NCI-H748 treated with DMSO at 0.1 percent for 48 hours (cell line): ENCODE measurements at places on chromosomes 2 and 18.

- DNase-seq: no peak
These were observed 107.5 kb downstream of the COLEC12 start for GRCh38 chr18:392928-393573.

DNA sequence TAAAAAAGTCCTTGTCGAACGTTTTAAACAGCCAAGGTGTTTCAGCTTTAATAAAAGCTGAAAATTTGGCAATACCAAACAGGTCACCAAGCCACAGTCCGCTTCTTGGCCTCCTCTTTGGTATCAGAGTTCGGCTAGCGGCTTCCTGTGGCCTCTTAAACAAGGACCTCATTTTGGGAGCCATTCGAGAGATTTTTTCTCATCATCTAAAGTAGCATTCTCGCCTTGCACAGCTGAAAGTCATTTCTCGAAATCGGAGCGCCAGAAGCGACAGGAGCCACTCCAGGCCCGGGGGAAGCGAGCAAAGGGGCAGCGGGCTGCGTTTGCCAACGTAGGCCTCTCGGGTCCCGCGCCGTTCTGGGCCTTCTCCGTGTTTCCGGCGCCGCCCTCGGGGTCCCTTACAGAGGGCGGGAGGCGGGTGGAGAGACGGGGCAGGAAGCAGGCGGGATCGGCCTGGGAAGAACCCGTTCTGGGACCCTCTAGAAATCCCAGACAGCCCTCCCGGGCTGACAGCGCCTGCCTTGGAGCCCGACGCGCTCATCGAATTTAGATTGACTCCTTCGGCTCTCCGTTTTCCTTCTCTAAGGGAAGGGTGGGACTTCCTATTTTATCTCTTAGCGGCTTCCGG, 522 bp upstream of the ZNF407 start:
- peak; percentile 79 for DNase-seq

GRCh38 chr2:74031221-74031620, 46.5 kb downstream of the TET3 start:
- no peak for DNase-seq

- no peak for DNase-seq
These were observed 8.9 kb upstream of the LIPG start for GRCh38 chr18:49553003-49553402.

GRCh38 chr2:212384027-212384426, 154.6 kb downstream of the ERBB4 start:
- DNase-seq: no peak

- no peak for DNase-seq
These were observed 856 bp downstream of the FAM228A start for GRCh38 chr2:24175631-24176187.

- no peak for DNase-seq
These were observed 272.1 kb downstream of the NAPG start for GRCh38 chr18:10797896-10798295.

- DNase-seq: no peak
These were observed 7.6 kb upstream of the NAGK start for GRCh38 chr2:71060871-71061270.

DNA sequence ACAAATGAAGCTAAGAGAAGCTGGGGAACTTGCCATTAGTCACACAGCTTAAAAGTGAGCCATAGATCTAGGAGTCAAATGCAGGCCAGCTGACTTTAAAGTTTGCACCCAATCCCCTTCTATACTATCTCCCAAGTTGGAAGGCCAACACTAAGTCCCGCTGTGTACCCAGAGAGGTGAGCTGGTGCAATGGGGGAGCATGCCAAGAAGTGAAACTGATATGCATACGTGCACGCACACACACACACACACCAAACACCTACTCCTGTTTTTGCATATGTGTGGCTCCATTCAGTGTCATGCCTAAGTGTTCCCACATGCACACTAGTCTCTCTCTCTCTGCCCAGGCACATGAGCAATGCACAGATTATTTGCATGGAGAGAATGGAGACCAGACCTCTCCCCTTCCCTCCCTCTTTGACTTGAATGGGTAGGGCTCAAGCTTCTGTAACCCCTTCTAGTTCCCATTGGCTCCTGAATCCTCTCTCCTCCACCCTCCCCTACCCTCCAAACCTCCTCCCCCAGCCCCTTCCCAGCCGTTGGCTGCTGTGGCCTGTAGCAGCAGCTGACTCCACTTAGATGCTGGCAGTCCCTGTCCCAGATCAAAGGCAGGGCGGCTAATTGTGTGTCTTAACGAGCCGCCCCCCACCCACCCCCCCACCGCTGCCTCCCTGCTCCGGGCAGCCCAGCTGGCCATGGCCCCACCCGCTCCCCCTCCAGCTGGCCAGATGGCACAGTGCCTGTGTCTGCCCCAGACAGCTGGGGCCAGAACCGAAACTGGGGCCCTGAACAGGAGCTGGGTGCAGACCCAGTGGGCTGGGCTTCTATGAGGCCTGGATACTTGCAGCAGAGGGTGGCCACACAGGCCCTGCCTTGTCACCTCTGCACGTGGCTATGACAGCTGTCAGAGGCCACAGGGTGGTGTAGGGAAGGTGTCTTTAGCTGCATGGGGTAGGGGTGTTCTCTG, 5.6 kb downstream of the WNT10A start:
- DNase-seq: no peak

DNA sequence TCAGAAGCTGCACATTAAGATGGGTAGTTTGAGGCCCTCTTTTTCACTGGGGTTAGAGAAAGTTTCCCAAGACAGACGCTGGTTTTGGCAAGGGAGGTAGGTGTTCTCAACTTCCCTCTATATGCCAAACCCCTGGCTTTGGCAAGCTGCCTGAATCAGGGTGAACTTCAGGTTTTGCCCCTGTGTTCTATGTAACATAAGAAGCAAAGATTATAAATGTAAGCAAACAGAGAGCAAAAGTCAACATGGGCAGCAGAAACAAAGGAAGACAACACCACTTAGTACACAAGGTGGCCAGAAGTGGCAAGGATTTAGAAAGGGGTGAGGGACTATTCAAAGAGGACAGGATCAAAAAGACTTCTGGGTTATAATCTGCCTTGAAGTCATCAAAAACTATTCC, 70.5 kb upstream of the TFCP2L1 start:
- DNase-seq: no peak

GRCh38 chr2:234145511-234145910, 95.0 kb downstream of the SPP2 start:
- no peak for DNase-seq

GRCh38 chr2:15163326-15163725, 397.8 kb downstream of the NBAS start:
- no peak for DNase-seq

DNA sequence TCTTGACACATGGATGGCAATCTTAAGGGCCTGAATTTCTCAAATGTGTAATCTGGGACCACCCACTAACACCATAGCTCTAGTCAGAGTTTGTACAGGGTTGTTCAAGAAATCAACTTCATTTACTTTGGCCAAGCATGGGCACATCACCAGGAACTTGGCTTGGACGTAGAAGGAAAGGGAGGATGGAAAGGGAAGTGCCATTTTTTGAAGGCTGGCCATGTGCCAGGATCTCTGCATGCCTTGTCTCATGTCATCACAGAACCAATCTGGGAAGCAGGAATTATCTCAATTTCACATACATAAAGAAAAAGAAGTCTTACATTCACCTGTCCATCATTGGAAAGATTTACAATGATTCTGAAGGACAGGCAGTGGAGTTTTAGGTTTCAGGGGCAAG, 128.1 kb downstream of the ANTXR1 start:
- DNase-seq: no peak

- peak; percentile 56 for DNase-seq
These were observed 2.2 kb upstream of the ERMN start for GRCh38 chr2:157327621-157328500.

DNA sequence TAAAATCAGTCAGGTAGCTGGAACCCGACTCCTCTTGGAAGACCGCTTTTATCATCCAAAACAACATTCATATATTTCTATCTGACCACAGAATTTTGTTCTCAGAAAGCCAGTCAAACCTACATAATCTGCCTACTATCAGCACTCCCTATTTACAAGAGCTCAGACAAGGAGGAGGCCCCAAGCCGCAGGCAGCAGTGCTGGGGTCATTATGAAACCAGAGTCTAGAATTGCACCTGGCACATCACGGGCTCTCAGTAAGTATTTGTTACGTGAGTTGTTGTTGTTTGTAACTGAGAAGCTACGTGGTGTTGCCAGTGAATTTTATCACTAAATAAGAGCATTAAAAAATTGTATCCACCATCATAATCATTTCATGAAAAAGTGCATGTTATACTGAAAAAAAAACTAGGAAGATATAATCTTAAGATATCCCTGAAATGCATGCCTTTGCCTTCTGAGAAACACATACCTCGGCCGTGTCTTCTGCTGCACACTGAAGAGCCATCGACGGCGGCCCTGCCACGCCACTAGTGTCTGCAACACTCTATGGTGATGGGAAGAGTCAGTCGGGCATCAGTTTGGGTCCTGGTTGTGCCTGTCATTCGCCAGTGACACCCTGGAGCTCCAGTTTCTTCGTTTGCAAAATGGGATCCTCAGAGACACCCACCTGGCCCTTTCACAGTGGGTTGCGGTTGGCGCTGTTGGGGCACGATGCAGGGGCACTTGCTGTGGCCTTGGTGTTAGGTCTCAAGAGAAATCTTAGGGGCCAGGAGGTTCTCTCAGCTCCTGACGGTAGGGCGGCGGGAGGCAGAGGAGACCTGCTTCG, 505.9 kb downstream of the EIPR1 start:
- no peak for DNase-seq

- no peak for DNase-seq
These were observed 816 bp downstream of the GALNT14 start for GRCh38 chr2:31137211-31138036.

- DNase-seq: no peak
These were observed 50.4 kb downstream of the PLEKHA3 start for GRCh38 chr2:178530625-178531142.

DNA sequence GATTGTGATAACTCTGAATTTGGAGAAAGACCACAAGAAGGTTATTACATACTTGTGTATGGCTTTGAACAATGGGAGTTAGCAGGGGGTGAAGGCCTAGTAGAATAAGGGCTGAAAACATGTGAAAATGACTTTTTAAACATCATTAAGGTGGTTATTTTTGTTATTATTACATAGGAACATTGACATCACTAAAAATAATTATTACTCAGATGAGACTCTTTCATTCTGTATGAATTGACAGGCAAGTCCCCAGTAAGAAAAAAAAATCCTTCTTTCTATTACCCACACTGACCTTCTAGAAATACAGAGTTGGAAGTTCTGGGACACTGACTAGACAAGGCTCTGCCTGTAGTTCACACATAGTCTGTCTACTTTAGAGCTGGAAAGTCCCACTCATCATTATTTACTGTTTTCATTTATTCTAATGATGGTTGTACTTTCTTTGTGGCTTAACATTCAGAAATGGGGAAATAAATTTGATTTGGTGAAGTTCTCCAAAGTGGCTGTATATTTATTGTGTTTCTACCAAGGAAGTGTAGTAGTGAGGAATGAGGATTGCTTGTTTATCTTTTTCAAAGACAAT, 219.6 kb upstream of the EPAS1 start:
- no peak for DNase-seq

- no peak for DNase-seq
These were observed 26.0 kb upstream of the FOSL2 start for GRCh38 chr2:28366496-28367282.

GRCh38 chr18:73656691-73657090, 490.9 kb downstream of the FBXO15 start:
- no peak for DNase-seq

- no peak for DNase-seq
These were observed 431.4 kb downstream of the GRB14 start for GRCh38 chr2:164189851-164190250.

GRCh38 chr2:113112441-113112840, 15.0 kb upstream of the IL1RN start:
- DNase-seq: no peak

GRCh38 chr2:25587361-25587760, 86.0 kb downstream of the DTNB start:
- no peak for DNase-seq

- DNase-seq: no peak
These were observed 19.7 kb downstream of the CROCC2 start for GRCh38 chr2:240925568-240926515.

- no peak for DNase-seq
These were observed 153.8 kb upstream of the SETBP1 start for GRCh38 chr18:44526705-44527415.

- no peak for DNase-seq
These were observed 76.6 kb downstream of the CCDC85A start for GRCh38 chr2:56260415-56260814.

DNA sequence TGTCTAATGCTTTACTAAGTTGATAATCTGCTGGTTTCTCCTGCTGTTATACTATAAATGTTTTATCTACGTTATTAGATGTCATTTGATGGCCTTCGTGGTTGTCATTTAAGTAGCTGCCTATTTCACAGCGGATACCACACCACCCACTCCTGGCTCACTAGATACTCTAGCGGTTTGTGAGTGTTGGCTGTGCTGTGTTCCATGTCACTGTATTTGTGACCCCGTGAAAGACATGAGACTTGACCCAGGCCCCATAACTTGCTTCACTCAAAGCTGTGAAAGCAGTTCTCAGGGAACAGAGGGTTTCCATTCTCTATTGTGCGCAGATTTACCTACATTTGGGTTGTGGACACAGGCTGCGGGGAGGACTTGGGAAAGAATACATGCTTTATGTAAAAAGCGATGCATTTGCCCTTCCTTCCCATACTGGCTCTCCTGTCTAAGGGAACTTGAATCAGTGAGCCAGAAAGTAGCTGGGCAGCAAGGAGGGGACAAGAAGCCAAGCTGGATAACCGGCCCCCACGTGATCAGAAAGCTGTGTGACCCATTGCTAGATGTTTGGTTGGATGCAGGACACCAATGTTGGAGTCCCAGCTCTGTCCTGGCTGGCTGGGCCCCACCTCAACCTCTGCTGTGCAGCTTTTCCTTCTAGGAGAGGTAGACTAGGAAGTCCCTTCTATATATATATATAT, 52.2 kb downstream of the PLB1 start:
- no peak for DNase-seq

GRCh38 chr2:218406949-218407618, 7.4 kb downstream of the CTDSP1 start:
- DNase-seq: peak; percentile 41

GRCh38 chr2:535222-535621, 142.0 kb downstream of the TMEM18 start:
- DNase-seq: no peak

DNA sequence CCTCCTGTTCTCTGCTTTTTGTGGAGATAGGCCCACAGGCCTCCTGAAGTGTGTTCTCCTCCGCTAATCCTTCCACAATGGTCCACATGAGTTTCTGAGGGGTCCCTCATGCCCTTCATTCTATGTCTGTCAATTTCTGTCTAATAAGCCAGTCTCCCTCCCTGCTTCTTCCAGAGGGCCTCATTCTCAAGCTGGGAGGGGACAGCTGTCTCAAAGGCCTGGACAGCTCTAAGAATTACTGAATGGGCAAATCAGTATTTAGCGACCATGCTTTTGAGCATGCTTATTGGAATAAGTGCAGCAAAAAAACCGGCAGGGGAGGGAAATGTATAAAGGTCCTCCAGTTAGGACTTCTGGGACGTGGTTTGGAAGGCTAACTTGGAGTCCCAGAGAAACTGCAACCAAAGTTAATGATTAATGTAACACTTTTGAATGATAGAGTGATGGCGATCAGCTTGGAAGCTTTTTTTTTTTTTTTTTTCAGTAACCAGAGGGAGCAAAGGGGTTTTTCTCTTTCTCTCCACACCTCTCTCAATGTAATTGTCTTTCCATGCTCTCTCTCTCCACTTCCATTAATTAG, 890.7 kb upstream of the POU3F3 start:
- no peak for DNase-seq
